ENCODE measurements at places on chromosomes 1 and 21. TPM values are rescaled to one million over a fixed set of nuclear protein-coding genes. Genes with fewer than 3 reads are reported as not detected.
A peak's percentile ranks its signal among the peaks of the same experiment; 100 is the strongest.

GRCh38 chr1:118960026-118960561 lies 28.0 kb downstream of the TBX15 start:
- no peak for DNase-seq

DNA sequence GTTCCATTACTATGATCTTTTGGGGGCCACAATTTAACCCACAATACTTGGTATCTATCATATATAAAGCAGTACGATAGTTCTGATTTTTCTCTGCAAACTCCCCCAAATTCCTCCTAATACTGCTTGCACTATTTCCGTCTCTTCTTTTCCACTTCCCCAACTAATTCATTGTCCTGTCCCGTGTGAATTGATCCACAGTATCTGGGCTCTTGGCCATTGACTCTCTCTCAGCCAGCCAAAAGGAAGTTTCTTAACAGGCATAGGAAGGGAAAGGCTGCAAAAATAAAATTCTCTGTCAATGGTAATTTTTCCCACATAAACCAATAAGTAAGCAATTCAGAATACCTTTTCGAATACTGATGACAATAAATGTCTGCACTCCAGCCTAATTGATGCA lies 91.7 kb upstream of the DSCAM start:
- no peak for DNase-seq

DNA sequence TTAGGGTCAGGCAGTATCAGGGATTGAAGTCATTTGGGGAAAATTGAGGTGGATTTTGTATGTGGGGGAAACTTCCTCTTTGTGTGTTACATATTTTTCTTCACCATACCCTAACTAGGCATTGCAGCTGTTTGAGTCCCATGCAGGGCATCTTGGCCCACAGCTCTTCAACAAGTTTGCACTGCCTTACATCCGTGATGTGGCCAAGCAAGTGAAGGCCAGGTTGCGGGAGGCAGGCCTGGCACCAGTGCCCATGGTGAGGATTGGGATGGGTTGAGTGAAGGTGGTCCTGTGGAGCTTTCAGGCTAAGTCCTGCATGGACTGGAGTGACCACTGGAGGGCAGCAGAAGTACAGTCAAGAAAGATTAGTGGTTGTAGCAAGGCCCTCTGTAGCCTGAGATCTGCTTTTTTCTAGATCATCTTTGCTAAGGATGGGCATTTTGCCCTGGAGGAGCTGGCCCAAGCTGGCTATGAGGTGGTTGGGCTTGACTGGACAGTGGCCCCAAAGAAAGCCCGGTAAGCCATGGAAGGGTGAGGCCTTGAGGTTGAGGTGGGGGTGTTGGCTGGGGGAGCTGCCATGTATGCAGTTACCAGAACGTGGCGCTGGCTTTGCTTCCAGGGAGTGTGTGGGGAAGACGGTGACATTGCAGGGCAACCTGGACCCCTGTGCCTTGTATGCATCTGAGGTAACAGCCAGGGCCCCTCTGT lies 2.4 kb downstream of the UROD start:
- peak; percentile 89 for DNase-seq

Gene LCE3D
- not detected for total RNA-seq

Gene PRAMEF18
- total RNA-seq, result not detected

GRCh38 chr1:56031001-56031400 lies 548.4 kb downstream of the PLPP3 start:
- DNase-seq, result no peak

GRCh38 chr1:228456252-228457016 lies 30.7 kb upstream of the RNF187 start:
- DNase-seq, result no peak

- DNase-seq, result peak; percentile 41
These were observed 58.5 kb downstream of the WDR4 start for GRCh38 chr21:42820616-42821465.

Gene GPR25
- total RNA-seq, result not detected

DNA sequence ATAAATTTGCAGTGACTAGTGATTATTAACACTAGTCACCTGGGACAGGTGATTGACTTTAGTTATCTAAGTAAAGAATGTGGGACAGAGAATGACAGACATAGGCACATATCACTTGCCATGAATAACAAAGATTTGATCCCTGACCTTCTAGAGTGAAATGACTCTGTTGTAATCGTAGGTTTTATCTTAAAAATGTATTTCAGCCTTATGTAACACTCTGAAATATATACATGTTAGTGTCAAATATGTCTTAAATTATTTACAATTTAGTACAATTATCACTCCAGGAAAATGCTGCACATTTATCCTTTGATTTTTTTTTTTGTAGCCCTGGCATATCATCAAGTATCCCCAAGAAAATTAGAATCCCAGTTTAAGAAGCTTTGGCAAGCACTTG lies 186.4 kb upstream of the PTGFR start:
- DNase-seq, result no peak

GRCh38 chr1:63643926-63644325 lies 50.7 kb downstream of the PGM1 start:
- no peak for DNase-seq

DNA sequence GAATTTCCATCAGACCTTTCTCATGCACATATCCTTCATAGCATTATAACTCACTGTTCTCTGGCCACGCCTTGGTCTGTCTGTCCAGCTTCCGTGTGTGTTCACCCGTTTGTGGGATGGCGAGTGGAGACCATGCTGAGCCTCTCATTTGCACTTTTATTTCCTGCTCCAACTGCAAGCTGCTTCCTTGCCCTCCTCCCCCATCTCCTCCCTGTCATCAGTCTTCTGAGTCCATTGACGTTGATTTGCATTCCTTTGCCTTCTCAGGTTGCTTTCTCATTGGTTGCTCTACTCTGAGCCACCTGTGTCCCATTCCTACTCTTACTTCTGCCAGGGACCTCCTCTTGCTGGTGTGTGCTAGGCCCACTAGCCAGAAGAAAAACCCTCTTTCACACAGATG lies 146.4 kb downstream of the NOS1AP start:
- DNase-seq, result no peak

DNA sequence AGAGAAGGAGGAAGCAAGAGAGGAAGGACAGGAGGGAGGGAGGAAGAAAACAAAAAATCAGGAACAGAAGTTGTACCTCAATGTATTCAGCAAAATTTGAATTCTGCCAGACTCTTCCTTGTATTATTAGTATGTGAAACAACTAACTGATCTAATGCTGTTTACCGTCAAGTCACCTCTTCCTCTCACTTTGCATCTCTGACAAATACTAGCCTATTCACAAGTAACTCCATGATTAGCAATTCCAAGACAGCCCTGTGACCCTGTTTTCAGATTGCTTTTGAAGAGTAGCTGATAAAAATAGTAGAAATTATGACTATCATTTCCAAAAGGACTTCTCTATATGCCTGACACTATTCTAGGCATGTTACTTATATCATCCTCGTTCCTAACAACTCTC lies 445.4 kb downstream of the NEGR1 start:
- no peak for DNase-seq

Gene STX12
- total RNA-seq, result 59.2 TPM

- DNase-seq, result no peak
These were observed 492.8 kb downstream of the CAMTA1 start for GRCh38 chr1:7278045-7278444.

Gene TMEM61
- total RNA-seq, result 3.0 TPM

Gene RSPO1
- 0.60 TPM for total RNA-seq

- DNase-seq, result no peak
These were observed 30.3 kb downstream of the WNT4 start for GRCh38 chr1:22112554-22112953.

DNA sequence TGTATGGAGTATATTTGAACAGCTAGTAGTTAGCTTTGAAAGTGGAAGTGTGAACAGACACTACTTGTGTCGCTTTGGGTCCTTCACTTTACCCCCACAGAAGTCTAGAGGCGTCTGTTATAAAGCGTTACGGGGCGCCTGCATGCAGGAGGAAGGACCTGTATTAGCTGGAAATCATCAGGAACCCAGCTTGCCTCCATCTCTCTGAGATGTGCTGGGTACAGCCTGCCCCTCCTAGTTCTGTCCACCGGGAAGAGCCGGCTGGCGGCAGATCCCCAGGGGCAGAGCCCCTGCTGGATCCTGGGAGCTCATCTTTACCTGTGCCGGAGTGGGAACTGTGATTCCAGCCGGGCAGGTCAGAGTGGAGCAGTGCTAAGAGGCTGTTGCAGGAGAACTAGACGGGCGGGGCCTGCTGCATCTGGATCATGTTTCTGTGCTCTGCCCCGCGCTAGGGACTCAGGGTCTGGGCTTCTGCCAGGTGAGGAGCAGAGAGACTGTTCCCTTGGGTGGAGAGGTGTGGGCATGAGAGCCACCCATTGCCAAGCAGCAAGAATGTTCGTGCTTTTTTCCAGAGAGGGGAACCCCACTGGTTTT lies 22.3 kb upstream of the SPSB1 start:
- DNase-seq, result no peak

Gene DENND2C
- total RNA-seq, result 2.7 TPM

- DNase-seq, result no peak
These were observed 650.0 kb upstream of the RGS18 start for GRCh38 chr1:191508239-191508638.

Gene ITGB3BP
- 13.5 TPM for total RNA-seq

GRCh38 chr1:110060034-110060661 lies 10.3 kb downstream of the ALX3 start:
- DNase-seq, result peak; percentile 83

DNA sequence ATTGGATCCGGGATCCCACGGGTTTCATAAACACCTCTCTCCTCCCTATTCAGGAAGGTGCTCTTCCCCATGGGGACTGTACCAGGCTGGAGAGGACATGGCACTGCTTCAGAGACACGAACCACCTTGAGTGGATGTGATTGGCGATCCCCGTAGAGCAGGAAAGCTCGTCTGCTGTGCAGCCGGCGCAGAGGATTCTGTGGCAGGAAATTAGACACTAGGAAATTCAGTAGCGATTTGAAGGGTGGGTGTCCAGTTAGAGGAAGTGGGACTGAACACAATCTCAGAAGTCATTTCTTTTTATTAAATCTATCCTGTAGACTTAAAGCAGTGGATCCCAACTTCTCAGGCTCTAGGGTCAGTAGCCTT lies 767 bp downstream of the PDIK1L start:
- no peak for DNase-seq

DNA sequence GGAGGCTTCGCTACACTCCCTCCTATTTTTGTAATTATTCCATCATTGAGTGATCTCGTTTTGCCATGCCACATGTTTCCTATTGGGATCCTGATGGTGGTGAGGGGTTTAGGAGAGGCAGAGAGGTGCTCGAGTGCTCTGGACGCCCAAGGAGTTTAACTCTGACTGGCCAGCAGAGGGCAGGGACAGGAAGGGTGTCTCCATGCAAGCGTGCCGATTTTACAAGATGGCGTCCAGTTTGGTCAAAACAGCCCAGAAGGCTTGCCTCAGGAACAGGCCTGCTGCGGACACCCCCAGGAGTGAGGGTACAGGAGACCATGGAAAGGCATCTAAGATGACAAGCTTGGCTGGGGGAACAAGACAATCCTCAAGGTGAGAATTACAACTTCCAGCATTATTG lies 33.8 kb upstream of the KCNE2 start:
- no peak for DNase-seq

- no peak for DNase-seq
These were observed 402.1 kb upstream of the B3GALT2 start for GRCh38 chr1:193588311-193589082.

Gene PEA15
- 410 TPM for total RNA-seq

DNA sequence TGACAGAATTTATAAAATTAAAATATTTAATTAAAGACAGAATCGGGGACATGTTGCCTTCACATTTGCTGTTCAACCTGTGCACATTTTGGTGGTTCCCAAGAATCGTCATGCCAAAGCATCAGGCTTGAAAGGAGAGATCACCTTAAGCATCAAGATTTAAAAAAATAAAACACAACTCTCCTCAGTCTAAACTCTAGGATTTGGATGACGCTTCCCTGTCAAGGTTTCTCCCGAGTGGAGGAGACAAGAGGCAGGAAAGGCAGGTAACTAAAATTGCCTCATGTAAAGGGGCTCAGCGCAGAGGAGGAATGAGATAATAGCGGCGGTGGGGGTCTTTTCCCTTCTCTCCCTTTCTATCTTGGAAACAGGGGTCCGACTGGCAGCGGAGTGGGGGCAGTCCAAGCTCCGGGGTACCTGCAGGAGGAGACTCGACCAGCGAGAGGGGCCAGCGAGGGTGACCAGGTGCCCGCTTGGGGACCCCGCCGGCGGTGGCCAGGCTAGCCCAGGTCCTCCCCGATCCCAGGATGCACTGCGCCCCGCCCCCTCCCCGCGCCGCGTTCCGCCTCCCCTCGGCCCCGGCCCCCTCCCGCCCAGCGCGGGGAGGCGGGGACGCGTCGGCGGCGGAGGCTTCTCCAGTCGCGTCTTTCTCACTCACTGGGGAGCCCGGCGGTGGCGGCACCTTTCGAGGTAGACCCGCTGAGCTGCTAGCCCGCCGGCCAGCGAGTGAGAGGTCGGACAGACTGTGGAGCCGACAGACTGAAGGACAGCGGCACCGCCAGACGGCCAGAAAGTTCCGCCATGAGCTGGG lies at the start of gene FNBP1L:
FNBP1L (plus strand) TSS at position 638 of the 811 bp plus-strand sequence; CDS start at position 802, 164 bp downstream.
- DNase-seq, result peak; percentile 89

DNA sequence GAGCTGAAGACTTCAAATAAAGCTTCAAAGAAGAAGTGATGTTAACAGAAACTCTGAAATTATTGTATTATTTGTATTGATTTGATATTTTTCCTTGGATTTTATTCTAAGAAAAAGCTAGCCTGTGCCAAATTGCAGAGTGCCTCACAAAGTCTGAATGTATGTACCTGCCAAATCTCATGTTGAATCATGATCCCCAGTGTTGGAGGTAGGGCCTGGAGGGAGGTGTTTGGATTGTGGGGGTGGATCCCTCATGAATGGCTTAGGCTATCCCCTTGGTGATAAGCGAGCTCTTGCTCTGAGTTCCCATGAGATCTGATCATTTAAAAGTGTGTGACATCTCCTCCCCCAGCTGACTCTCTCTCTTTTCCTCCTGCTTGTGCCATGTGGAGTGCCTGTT lies 43.6 kb downstream of the ACKR1 start:
- DNase-seq, result no peak

Gene ADORA1
- total RNA-seq, result 1.3 TPM

DNA sequence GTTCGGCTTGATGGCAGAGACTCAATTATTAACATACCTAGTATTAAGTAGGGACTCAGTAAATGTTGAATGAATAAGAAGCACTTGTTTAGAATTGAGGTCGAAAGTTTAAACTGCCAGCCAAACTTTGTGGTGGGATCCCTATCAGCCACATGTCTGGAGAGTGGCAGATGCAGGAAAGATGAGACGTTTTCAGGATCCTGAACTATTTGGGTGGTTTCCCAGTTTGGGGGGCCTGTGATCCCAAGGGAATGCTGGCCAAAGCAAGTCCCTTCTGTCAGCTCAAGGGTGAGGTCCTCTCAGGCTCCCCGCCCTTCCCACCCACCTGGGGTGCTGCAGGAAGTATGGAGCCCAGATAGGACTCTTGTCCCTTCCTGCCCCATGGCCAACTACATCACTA lies 38.6 kb downstream of the KCNC4 start:
- DNase-seq, result no peak

Measured in posterior vena cava (tissue), 2 donors.